H4 (cell line): ENCODE measurements at places on chromosomes 2 and 18. TPM values are rescaled to one million over a fixed set of nuclear protein-coding genes. Genes with fewer than 3 reads are reported as not detected.

Gene PCARE
- total RNA-seq: not detected in 2 replicates

- DNase-seq: no peak
These were observed 481.7 kb upstream of the CRIM1 start for GRCh38 chr2:35873921-35874320.

GRCh38 chr2:157413326-157414035 is 30.4 kb downstream of the CYTIP start:
- DNase-seq: no peak

GRCh38 chr2:9991829-9992273 is 40.4 kb downstream of the GRHL1 start:
- DNase-seq: no peak

DNA sequence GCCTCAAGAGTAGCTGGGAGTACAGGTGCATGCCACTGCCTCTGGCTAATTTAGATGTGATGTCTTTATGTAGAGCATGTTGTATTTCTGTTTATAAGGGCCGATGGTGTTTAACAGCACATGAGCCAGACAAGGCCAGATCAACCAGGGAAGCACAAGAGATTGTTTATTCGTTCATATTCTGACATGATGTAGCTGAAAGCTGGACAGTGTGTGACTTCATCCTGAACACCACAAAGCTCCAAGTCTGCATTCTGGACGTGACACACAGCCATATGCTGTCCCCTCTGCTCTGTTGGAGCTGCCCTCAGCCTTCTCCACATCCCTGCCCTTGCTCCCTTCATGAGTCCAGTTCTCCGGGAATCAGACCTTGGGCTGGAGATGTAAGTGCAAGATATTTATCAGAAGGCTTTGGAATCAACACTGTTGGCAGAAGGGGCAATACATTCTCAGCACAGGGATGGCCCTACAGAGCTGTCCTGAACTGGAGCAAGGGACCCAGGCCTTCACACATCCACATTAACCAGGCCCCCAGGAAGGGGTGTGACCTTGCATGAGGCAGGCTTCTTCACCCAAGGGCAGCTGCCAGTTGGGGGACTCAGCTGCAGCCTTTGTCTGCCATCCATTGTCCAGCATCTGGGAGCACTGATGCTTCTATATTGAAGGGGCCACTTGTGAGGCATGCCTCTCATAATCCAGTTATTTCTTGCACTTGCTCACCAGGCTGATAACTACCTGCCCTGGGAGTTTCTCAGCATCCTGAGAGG is 38.5 kb downstream of the EDAR start:
- no peak for DNase-seq
